ENCODE measurements at places on chromosomes 2 and 18.

- no peak for DNase-seq
These were observed 250.9 kb downstream of the DSEL start for GRCh38 chr18:67265464-67266245.

DNA sequence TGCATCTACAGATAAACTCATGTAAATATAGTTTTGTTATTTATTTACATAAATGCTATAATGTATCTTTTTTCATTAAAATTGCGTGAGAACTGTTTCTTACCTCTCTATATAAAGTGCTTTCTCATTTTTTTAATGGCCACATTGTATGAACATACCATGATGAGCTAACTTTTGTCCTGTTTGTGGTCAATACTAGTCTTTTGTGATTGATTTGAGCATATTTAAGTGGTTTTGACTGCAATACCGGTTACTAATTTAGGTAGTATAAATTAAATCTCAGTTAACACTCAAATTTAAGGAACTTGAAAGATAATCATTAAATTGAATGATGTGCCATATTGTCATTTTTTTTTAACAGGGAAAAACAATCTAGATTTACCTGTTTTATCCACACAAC, 108.2 kb downstream of the HAUS1 start:
- no peak for DNase-seq

DNA sequence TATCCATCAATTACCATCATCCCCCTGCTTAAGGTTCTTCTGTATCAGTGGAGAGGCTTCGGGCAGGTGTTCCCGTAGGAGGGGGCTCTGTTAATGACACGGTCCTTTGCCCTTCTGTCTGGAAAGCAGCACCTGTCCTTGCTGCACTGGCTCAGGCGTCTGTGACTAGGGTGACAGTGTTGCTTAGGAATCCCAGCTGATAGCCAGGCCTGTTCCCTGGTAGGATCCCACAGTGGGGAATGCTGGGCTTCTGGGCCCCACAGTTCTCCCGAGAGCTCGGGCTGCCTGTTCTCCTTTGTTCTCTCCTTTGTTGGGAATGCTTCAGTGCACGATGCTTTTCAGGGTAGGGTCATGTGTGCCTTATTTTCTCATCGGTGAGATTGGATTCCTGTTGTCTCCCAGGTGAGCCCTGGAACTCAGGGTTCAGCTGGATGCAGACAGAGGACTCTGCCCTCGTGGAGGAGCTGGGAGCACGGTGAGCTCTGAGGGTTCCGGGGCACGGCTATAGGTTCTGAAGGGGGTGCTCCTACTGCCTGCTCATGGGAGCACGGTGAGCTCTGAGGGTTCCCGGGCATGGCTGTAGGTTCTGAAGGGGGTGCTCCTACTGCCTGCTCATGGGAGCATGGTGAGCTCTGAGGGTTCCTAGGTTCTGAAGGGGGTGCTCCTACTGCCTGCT, 9.6 kb downstream of the SNTG2 start:
- no peak for DNase-seq

GRCh38 chr2:114049826-114050225, 159.9 kb downstream of the ACTR3 start:
- no peak for DNase-seq

DNA sequence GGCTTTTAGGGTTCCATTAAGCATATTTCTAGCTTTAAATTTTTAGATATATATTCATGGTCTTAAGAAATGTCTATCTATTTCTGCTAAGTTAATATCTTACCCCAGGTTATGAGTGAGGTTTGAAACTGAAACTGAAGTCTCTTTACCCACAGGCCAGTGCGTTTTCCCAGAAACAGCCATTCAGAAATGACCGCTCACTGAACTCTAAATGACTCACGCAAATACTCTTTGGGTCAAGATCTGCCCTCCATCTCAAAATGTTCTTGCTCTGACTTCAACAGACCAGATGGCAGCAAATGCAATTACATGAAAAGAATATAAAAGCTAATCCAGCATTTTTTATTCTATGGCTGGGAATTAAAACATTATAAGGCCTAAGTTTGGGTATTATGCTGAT, 315.2 kb downstream of the TDRD15 start:
- no peak for DNase-seq

DNA sequence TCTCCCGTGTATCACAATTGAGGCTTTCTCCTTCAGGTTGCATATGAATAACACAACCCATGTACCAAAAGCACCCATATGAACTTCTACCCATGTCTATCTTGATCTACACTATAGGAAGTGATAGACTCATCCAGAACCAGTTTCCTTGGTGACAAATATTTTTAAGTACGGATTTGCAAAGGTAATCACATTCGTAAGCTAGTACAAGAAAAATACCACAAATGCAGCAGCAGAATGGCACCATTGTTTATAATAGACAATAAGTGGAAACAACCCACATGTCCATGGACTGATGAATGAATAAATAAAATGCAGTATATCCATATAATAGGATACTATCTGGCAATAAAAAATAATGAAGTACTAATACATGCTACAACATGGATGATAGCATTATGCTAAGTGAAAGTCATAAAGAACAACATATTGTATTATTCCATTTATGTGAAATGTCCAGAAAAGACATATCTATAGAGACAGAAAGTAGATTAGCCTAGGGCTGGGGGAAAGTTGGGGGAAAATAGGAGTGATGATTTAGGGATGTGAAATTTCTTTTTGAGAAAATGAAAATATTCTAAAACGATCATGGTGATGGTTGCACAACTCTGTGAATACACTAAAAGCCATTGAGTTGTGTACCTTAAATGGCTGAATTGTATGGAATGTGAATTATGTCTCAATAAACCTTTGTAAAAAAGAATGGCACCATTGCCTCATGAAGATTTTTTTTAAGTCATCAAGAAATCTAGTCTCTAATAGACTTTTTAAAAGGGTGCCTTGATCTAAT, 3.4 kb upstream of the CCDC88A start:
- no peak for DNase-seq

DNA sequence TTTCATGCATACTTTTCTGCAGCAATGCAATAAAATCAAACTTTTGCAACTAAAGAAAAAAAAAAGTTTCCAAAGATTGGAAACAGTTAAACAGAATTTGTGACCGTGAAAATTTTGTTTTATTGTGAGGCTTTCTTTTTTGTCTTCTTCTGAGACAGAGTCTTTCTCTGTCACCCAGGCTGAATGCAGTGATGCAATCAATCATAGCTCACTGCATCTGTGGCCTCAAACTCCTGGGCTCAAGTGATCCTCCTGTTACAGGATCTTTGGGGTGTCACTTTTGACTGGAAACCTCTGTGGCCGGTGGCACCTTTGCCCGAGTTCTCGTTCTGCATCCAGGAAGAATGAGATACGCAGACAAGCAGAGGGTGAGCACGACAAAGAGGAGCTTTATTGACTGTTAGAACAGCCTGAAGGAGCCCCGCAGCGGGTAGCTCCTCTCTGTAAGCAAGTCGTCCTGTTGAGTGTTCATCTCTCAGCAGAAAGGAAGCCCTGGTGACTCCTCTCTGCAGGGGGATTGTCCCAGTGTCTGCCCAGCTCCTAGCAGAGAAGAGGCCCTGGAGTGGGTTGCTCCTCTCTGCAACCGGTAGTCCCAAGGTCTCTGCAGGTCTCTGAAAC, 16.9 kb upstream of the ILKAP start:
- DNase-seq, result no peak

- DNase-seq, result no peak
These were observed 89.5 kb downstream of the ZFP36L2 start for GRCh38 chr2:43136876-43137275.

GRCh38 chr2:235642446-235643098, 148.7 kb downstream of the AGAP1 start:
- no peak for DNase-seq

DNA sequence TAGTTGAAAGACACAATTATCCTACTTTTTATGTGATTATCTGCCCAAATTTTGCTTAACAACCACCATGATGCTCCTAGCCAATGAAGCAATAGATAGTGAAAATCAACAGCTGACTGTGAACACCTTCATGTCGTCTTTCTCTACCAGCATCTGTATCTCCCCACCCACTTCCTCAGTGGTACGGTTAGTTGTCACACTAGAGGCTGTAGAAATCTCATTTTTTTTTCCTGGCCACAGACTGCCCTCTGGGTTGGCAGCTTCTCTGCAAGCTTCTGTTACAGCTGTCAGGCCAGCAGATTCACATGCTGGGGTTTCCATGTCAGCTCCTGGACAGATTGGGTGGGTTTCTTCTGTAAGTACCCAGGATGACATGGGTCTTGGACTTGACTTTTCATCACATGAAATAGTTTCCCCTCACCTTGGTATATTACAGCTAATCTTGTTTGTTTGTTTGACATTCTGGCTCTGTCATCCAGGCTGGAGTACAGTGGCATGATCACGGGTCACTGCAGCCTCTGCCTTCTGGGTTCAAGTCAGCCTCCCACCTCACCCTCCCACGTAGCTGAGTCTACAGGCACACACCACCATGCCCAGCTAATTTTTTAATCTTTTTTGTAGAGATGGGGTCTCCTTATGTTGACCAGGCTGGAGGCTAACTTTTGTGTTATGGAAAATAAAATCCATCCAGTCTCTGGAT, 24.3 kb downstream of the STAT4 start:
- DNase-seq, result no peak

DNA sequence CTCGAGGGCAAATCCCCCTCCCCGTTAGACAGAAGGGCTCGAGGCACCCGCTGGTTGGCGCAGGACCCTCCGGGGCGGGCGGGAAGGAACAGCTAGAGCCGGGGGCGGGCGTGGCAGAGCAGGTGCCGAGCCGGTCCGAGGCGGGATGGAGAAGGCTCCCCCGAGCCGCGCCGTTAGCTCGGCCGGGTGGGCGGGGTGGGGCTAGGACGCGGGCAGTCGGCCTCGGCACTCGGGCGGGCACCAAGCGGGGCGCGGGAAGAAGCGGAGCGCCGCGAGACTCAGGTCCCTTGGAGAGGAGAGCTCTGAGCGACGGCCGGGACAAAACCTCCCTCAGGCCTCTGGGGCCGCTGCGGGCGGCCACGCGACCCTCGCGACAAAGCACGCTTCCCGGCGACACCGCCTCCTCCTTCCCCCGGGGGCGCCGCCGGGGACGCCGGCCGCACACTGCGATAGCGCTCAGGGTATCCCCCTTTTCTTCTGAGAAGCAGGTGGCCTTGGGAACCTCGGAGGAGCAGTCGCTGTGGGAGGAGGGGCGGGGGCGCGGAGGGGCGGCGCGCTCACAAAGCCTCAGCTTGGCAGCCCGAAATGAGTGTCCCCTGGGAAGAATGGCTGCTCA, 721 bp downstream of the FHOD3 start:
- DNase-seq, result no peak

- no peak for DNase-seq
These were observed 3.0 kb downstream of the PDE11A start for GRCh38 chr2:178069551-178069950.

- no peak for DNase-seq
These were observed 1.8 kb upstream of the RAB31 start for GRCh38 chr18:9706081-9706935.

DNA sequence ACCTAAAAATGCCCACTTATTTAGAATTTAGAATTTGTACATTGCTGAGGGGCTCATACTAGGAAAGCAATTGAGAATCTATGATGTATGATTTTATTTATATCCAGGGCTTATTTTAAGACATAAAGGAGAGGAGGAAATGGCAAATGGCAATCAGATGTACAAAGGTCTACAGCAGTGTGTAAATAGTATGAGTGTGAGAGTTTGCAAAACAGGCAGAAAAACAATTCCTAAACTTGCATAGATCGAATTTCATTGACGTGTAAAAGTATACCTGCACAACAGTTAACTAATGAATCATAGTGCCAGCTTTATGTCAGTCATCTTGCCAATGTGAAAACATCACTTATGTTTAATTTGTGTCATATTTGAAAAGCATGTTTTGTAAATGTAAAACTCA, 718.7 kb upstream of the GCFC2 start:
- DNase-seq, result no peak

GRCh38 chr2:493228-493627, 184.0 kb downstream of the TMEM18 start:
- DNase-seq, result no peak

DNA sequence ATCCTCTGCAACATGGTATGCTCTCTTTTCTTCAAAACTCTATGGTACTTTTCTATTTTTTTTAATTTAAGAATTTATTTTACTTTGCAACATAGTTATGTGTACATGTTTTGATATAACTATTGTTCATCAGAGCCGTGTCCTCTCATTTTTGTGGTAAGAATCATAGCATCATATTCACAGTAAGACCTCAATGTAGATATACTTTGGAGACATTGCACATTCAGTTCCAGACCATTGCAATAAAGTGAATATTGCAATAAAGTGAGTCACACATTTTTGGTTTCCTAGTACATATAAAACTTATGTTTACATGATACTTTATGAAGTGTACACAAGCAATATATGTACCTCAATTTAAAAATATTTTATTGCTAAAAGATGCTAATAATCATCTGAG, 22.7 kb upstream of the LINC00305 start:
- DNase-seq, result no peak

- peak; percentile 71 for DNase-seq
These were observed 2.4 kb downstream of the GLS start for GRCh38 chr2:190882856-190883582.

- no peak for DNase-seq
These were observed 6.0 kb upstream of the SLC30A6 start for GRCh38 chr2:32159678-32160077.

- no peak for DNase-seq
These were observed 40.0 kb upstream of the INPP4A start for GRCh38 chr2:98404556-98405250.

GRCh38 chr2:232549655-232550353, 553 bp downstream of the TIGD1 start:
- DNase-seq, result peak; percentile 73

DNA sequence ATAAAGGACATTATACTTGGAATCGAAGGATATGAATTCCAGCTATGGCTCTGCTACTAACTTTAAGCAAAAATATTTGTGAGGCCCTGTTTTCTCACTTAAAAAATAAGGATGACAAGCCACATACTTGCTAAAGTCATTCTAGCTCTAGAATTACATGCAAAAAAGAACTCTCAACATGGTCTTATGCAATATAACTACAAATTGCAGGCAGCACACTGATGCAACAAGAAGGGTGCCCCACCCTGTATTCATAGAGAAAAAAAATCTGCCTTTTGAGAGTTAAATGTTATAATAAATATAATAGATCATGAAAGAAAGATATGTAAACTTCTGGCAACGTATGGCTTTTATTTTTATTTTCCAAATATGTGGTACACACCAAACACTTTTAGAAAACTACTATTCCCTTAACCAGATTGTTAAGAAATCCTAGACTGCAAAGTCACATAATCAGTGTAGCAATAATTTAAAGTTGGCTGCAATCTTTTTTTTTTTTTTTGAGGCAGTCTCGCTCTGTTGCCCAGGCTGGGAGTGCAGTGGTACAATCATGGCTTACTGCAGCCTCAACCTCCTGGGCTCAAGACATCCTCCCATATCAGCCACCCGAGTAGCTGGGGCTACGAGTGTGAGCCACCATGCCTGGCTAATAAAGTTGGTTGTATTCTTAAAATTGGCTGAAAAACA, 40.2 kb upstream of the WDSUB1 start:
- DNase-seq, result no peak

GRCh38 chr18:46917803-46918600, 600 bp downstream of the KATNAL2 start:
- DNase-seq, result peak; percentile 89

- DNase-seq, result no peak
These were observed 41.5 kb downstream of the CWC22 start for GRCh38 chr2:179965291-179966258.
